ENCODE measurements at places on chromosomes 12 and 14. TPM values are rescaled to one million over a fixed set of nuclear protein-coding genes. Genes with fewer than 3 reads are reported as not detected.

Gene MON2
- 13.7 TPM for total RNA-seq

Gene DNAJC22
- total RNA-seq: 22.4 TPM

Gene CELA1
- not detected for total RNA-seq

Gene IL22
- total RNA-seq: not detected

Gene SCYL2
- 15.8 TPM for total RNA-seq

Gene PA2G4
- 263 TPM for total RNA-seq

Gene A2ML1
- total RNA-seq: not detected
